ENCODE measurements at places on chromosomes 5 and 9.

GRCh38 chr9:24459953-24460352 lies 85.7 kb downstream of the IZUMO3 start:
- no peak for DNase-seq

DNA sequence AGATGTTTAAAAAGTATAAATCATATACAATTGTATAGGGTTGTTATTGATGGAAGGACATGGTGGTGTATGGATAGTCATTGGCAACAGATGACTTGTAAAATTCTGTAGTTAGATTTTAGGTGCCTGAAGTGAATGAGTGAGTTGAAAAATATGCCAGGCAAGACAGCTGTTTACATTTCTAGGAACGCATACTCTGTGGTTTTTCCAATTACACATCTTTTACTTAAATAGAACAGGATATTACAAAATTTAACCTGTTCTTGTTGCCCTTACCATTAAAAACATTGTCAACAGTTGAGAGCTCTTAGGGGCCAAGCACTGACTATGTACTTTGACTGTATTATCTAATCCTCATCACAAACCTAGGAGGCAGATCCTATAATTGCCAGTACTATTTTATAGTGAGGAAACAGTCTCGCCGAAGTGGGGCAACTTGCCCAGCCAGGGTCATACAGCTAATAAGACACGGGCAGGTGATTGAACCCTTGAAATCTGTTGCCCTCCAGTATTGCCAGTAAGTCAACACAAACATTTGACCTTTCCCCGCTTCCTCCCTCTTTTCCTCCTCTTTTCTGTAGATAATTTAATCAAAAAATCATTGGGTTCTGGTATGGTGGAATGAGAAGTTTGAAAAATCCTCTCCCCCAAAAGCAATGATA lies 88.6 kb downstream of the MACROH2A1 start:
- no peak for DNase-seq

DNA sequence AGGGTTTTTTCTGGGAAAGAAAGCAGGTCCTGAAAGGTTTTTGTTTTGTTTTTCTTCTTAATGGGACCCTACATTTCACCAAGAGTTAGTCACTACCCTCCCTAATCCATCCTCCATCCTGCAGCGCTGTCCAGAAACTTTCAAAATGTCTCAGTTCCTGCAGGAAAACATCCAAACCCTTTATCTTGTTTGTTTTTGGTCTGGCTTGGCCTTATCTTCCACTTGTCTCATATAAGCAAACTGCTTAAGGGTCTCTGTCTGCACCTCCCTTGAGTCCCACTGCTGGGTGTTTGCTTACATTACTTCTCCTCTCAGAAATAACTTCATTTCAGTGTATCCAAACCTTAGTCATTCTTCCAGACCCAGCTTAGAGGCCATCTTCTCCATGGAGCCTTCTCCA lies 11.0 kb upstream of the TRAF1 start:
- DNase-seq = no peak

DNA sequence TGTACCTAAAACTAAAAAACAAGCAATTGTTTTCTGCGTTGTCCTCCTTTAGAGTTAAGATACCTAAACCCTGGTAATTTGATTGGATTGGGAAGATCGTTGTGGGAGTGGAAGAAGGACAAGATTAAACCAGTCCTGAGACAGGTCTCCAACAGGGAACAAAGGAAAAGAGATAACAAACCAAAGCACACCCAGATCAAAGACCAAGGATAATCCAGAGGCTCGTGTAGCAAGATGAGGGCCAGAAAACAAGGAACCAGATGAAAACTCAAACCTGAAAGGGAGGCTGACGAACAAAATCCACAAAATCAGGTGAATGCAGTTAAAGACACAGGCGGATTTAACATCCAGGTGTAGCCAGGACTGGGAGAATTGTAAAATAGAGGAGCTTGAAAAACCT lies 618.1 kb downstream of the SLCO4C1 start:
- no peak for DNase-seq

DNA sequence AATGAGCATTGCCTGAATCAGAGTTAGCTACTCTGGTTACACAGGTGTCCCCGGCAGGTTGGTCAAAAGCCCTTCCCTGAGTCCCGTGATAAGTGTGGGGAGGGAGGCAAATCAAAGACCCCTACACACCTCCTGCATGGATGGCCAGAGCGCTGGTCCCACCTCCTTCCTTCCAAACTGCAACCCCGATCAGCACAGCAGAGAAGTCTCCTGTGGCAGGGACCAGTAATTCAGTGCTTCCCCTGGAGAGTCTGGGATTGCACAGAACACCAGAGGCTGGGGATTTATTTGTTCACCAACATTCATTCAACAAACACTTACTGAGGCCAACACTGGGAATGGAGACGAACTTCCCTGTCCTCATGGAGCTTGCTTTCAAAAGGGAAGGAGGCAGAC lies 46.2 kb downstream of the NSUN2 start:
- no peak for DNase-seq

GRCh38 chr5:136018814-136019783 lies 9.7 kb upstream of the TGFBI start:
- no peak for DNase-seq

DNA sequence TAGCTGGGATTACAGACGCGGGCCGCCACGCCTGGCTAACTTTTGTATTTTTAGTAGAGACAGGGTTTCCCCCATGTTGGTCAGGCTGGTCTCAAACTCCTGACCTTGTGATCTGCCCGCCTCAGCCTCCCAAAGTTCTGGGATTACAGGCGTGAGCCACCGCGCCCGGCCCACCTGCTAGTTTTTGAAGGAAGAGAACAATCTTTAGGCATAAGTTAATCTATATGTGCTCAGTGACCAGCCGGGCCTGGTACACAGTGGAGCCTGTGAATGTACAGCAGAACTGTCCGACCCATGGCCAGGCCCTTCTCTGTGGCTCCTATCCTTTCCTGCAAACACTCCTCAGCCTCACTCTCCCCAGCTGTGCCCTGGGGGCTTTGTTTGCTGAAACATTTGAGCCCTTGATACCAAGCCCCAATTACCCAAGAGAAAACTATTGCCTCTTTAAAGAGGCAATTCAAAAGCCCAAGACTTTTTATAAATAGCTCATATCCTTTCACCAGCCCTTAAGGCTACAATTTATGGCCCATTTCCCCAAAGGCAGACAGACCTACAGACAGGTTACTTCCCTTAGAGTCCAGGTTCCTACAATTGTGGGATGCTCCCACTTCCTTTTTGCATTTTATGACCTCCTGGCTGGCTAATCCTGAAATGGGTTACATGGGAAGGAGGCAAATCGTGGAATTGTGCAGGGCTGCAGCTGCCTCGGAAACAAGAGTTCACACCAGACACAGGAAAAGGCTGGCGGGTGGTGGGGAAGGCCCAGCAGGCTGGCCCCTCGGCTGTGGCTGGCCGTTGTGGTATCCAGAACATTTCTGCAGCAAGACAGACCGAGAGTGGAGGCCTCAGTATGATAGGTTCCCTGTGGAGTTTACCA lies 37.5 kb downstream of the SPRY4 start:
- no peak for DNase-seq

- no peak for DNase-seq
Observed at GRCh38 chr9:69181908-69182353, 7.9 kb downstream of the TJP2 start.

DNA sequence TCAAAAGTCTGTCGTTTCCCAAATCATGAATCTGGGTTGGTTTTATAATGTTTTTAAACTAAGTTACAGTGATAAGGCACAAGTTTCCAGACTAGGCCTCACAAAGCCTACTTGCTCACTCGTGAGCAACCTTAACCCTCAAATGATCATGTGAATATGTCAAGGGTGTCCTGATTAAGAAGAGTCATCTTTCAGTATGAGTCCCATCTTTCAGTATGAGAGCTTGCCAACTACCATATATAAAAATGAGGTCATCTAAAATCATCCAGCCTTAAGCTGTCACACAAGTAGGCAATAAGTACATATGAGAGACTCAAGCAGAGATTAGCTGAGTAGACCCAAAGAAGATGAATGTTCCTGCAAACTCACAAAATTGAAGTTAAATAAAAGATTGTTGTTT lies 668.4 kb upstream of the FAM174A start:
- DNase-seq = no peak

GRCh38 chr5:142324136-142324870 lies 518 bp downstream of the SPRY4 start:
- no peak for DNase-seq
